ENCODE measurements at places on chromosomes 1 and 21. TPM values are rescaled to one million over a fixed set of nuclear protein-coding genes. Genes with fewer than 3 reads are reported as not detected.

Gene HFM1
- total RNA-seq: not detected

Gene SLAMF9
- 8.7 TPM for total RNA-seq

Gene GBP7
- 0.07 TPM for total RNA-seq

Gene CFAP45
- total RNA-seq: 1.6 TPM

Gene TEX38
- total RNA-seq: not detected

Gene KIRREL1
- 49.8 TPM for total RNA-seq

Gene PSMB4
- 734 TPM for total RNA-seq

Gene CD101
- 0.36 TPM for total RNA-seq

Data from PC-3 (cell line).